ENCODE measurements at places on chromosomes 5 and 9.

- DNase-seq, result peak; percentile 4
Observed at GRCh38 chr5:3311433-3311832, 284.2 kb upstream of the IRX1 start.

GRCh38 chr5:145681686-145682085 lies 153.5 kb downstream of the PRELID2 start:
- DNase-seq, result peak; percentile 72

- no peak for DNase-seq
Observed at GRCh38 chr9:95468791-95469190, 48.0 kb downstream of the PTCH1 start.

GRCh38 chr9:34507966-34508365 lies 14.8 kb downstream of the ENHO start:
- no peak for DNase-seq

DNA sequence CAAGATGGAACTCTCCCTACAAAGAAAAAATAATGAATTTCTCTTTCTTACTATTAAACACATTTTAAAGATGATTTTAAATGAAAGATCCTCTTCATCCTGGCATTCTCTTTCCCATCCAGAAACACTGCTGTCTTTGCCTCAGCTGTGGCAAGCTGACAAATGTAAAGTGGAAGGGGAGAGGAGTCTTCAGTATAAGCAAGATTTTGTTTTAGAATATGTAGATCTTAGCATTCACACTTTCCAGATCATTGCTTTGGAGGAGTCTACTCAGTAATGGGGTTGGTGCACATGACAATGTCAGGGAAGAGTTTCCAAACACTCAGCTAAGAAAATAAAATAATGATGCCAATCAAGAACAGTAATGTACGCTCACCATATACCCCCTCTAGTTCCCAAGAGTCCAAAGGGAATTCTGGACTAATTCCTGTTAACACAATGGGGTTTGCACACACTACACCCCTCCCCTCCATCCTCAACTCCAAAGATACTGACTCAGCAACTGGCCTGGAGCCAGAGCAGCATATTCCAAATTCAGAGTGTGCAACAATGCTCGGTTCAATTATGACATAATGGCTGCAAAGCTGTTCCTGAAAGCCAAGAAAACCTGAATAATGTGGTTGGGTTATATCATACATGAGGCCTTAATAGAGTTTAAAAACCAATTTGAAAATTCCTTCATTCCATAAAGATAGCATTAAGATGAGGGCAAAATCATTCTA lies 4.6 kb downstream of the C5orf63 start:
- DNase-seq, result no peak

DNA sequence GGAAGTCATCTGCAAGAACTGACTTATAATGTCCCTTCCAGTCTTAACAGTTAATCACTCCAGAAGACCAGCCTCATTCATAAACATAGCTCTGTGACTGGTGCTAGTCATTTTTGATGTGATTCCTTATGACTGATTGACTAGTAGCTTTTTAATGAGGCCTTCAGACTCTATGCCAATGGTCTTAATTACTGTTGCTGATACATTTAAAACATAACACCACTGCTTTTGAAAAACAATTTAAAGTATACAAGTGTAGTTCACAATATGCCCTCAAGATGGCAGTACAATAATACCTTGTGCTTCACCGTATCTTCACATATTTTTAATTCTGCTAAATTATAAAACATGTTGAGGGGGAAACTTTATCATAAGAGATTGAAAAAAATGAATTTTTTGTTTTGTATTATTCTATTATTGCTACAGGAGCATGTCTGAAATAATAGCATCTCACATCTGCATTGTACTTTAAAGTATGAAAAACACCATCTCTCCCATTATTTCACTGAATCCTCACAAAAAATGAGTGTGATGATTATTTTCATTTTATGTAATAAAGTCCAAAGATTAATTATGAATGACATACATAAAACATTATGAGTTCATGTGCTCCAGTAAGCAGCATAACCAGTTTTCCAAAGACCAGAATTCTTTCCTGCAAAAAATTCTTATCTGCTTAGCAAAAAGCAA lies 55.2 kb upstream of the SHISAL2B start:
- DNase-seq, result no peak

GRCh38 chr5:180084638-180085561 lies 13.3 kb upstream of the RNF130 start:
- DNase-seq, result peak; percentile 86

- DNase-seq, result no peak
Observed at GRCh38 chr5:144036476-144036875, 134.0 kb downstream of the YIPF5 start.

DNA sequence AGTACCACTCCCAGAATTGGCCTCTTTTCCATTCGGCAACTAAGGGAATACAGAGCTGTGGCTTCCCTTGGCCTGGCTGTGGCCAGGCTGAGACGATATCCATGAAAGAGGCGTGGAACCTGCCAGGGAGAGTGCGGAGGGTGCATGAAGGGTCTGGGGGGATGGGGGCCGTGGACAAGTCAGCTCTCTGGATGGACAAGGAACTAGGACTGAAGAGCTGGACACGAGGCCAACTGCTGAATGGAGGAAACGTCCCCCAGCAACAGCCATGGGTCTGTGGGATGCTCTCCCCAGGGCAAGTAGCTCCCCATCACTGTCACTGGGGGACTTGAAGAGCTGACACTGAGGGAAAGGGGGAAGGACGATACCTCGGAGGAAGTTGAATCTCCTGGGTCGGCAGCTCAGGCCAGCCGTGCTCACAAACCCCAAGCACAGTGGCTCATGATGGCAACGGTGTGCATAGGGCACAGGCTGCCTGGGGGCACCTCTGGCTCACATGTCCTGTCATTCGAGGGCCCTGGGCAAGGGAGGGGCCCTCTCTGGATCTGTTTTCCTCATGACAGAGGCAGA lies 4.1 kb upstream of the OLFM1 start:
- DNase-seq, result no peak

DNA sequence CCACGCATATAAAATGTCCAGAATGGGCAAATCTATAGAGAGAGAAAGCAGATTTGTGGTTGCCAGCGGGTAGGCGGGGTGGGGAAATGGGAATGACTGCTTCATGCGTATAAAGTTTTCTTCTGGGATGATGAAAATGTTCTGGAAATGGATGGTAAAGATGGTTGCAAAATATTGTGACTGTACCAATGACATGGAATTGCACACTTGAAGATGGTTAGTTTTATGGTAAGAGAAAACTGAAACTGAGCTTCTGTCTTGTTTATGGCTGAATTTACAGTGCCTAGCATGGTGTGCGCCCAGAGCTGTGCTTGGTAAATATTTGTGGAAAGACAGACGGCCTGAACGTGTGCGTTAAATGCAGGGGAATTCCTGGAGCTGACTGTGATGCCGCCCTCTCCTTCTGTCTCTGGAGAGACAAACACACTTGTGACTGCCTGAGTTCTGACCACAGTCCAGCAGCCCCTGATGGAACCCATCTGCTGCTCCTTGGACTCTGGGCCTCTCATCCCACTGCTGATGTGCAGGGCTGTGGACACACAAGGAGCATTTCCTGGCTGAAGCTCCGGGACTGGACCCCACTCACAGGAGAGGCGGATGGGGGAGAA lies 8.6 kb upstream of the PTGES start:
- no peak for DNase-seq

All from Calu3 (cell line).